Dorsolateral prefrontal cortex (tissue), 122 donors: ENCODE measurements at places on chromosomes 1 and 21.

- no peak for DNase-seq
Observed at GRCh38 chr1:239662950-239663349, 276.6 kb downstream of the CHRM3 start.

DNA sequence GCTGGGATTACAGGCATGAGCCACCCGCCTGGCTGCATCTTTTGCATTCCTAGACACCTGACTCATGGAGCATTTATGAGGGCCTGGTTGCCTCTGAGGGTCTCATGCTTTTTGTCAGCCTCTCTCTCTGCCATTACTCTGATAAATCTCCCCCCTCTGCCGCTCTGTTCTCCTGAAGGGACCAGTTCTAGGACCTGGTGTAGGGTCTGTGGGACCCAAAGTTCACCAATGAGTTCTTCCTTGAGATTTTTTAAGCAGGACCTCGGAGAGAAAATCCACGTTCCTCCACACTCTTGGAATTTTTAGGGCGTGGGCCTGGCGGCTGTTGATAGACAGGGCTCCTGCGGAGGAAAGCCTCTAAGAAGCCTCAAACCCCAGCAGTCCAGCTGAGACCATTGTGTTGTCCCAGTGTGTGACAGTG, 91.9 kb upstream of the ERRFI1 start:
- no peak for DNase-seq

DNA sequence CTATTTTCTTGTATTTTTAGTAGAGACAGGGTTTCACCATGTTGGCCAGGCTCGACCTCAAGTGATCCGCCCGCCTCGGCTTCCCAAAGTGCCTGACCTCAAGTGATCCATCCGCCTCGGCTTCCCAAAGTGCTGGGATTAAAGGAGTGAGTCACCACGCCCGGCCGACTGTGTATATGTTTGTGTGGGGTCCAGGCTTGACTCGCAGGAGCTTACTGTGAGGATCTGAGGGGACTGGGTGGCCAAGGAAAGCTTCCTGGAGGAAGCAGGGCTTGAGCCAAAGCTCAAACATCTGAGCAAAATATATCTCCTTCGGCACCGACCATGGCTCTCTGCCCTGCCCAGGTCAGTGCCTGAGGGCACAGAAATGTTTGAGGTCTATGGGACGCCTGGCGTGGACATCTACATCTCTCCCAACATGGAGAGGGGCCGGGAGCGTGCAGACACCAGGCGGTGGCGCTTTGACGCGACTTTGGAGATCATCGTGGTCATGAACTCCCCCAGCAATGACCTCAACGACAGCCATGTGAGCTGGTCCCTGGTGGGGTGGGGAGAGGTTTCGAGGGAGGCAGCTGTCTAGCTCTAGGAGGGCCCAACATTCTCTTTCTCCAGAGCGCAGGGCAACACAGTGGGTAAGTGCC, 10.5 kb downstream of the PADI3 start:
- no peak for DNase-seq

DNA sequence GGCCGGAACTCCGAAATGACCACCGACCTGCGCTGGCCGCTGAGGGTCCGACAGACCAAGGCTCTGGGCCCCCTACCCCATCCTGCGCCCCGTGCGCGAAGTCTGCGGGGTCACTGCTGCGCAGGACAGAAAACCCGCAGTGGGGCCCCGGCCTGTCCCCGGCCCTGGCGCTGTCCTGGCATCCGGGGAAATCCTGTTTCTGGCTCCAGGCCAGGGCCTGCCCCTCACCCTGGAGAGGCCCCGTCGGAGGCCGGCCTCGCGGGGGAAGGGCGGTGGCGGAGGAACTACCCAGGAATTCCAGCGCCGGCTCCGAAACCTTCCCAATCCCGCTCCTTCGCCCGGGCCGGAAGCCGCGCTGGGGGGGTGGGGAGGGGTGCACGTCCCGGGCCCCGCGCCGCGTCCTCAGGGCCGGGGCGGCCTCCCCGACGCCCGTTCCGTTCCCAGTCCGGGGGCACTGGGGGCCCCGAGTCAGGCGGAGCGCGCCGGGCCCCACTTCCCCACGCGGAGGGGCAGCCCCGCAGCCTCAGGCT, 77.0 kb downstream of the MORN1 start:
- DNase-seq = no peak
